Right hindlimb (tissue), 1 donor: ENCODE measurements at places on chromosomes 4 and X.
A peak's percentile ranks its signal among the peaks of the same experiment; 100 is the strongest.

DNA sequence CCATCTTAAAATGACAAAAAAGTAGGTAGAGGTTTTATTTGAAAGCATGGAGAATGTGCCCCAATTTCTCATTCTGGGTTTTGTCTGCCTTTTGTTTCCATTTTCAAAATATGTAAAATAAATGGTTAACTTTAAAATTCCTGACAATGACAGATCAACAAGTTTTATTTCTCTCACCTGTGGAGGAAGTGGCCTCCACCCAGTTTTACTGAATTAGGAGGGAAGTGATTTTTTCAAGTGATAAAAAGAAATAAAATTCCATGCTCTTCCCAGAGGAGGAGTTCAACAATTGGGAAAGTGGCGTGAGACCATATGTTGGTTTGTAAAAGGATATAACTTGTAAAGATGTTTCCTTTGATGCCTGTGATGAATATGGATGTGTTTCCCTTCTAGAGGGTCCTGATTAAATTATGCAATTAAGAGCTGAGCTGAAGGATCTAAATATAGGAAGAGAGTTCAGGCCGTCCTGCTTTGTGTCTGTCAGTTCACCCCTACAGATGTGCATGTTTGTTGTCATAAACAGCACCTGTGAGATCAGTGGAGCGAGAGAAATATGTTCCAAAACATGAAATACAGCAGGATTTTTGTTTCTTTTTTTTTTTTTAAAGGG is 19.5 kb downstream of the SMAD1 start:
- no peak for DNase-seq

GRCh38 chr4:138078253-138078652 is 163.9 kb downstream of the SLC7A11 start:
- DNase-seq = no peak

DNA sequence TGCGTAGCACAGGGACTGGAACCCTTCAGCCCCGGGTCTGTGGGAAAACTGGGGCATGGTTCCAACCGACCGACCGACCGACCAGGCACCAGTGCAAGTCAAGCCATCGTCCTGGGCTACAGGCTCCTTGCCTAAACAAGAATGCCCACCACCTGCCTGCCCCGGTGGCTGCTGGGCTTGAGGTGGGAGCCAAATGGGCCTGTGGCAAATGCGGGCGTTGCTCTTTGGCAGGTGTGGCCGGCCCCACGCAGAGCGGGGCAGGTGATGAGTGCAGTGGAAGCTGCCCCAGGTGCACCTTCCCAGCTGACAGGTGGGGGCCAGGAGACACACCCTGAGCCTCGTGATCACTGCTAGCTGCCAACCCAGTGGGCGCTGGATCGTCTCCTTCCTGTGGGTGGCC is 77.9 kb downstream of the MTMR1 start:
- DNase-seq = no peak

- DNase-seq = no peak
Observed at GRCh38 chrX:2521927-2522386, 21.2 kb upstream of the DHRSX start.

DNA sequence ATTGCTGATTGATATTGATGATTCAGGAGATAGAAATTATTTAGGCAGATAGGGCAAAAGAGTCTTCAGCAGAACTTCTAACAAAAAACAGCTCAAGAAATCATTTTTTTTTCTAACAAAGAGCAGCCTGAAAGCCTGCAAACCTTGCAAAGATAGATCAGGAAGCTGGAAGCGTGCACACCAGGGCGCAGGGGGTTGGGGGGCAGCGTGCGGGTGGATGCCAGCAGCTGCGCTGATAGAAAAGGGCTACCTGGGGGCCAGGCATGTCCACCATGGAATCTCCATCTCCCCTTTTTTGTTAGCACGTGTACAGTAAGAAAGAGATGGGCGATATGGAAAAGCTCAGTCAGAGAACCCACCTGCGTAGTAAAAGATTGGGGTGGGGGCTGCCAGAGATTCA is 1.7 kb upstream of the CCDC110 start:
- no peak for DNase-seq

DNA sequence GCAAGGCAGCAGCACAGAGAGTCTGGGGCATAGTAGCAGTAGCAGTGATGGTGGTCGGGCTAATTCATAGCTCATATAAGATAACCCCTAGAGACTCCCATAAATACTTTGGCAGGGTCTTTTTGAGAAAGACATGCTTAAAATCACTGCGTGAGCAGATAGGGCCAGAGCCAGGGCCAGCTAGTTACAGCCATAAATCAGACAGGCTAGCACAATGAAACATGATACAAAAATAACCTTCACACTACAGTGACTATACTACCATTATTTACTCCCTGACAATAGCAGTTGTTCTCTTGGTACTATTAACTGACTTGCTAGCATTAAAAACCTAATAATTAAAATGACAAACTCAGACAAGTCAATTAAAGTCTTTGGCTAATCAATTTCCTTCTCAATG is 295.9 kb downstream of the SMARCA1 start:
- DNase-seq = no peak

DNA sequence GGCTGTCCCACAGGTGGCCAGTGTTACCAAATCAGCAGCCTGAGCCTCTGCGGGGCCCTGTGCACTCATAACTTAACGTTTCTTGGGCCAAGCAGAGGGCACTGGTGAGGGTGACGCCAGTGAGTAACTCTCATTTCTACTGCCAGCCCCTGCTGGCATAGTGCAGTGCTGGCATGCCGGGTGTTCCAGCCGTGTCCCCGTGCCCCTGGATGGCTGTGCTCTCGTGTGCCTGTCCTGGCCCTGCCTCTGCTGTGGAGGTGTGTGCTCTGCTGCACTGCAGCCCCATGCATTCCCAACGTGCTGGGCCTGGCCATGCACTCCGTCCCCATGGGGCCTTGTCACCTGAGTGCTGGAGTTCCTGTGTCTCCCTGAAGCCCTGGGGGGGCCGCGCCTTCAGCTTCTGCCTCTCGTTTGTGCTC is 14.7 kb downstream of the TBC1D14 start:
- DNase-seq = no peak

GRCh38 chr4:57042711-57043169 is 64.0 kb downstream of the POLR2B start:
- peak; percentile 68 for DNase-seq

DNA sequence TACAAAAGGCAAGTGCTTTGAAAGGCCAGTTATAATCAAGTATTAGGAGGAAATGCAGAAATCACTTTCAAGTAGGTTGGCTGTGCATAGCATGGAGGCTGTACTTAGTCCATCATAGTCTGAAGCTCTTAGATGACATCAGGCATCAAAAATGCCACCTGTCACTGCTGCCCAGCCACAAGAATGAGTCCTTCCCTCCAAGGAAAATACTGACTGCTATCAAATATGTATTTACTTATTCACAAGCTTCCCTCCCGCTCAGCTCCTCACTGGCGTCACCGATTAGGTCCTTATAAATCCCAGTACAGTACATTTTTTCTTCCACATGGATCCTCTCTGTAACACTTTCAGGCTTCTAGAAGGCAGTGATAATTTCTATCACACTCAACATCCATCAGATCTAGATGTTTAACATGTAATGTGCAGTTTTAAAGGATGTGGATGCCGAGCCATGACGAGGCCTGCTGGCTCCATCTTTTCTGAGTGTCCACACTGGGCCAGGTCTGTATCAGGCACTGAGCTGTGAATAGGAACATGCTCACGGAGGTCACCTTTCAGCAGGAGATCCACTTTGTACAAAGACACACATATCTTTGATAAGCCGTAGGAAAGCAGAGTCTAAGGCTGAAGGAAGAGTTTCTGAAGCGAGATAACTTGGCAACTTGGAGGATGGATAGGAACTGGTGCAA is 121.9 kb downstream of the PALLD start:
- DNase-seq = no peak

DNA sequence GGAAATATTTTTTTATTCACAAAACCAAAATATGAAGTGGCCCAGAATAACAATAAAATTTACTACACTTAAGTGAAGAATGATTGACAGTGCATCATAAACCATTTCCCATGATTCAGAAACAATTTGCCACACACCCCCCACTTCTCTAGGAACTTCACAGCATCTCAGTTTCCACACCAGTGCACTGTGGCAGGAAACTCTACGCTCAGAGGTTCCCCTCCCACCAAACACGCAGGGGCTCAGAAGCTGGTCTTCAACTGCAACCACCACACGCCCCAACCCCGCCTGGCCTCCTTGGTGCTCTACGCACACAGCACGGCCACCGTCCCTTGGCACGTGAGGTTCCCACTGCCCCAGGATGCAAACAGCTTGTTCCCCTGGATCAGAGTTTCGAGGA is 63.7 kb downstream of the ZFYVE28 start:
- DNase-seq = peak; percentile 11

DNA sequence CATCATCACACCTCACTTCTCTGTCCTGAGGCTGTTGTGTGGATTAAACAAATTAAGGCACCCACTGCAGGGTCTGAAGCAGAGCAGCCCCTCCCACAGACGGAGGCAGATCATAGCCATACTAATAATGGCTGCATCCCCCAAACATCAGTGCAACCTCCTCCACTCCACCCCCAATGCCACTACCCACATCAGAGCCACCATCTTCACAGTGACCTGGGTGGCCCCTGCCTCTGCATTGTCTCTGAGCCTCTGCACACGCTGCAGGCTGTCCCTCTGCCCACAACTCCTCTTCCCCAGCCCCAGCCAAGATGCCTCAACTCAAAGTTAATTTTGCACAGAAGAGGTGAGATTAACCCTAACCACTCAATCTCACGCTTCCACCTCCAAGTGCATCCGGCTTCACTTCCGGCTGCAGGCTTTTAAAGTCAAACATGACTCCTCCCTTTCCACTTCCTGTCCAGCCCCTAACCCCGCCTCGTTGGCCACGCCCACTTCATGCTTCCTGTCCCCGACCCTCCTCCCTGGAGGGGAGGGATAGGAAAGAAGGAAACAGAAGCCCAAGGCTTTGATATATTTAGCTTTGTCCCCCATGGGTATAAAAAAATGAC is 22.7 kb downstream of the JAKMIP1 start:
- DNase-seq = no peak

DNA sequence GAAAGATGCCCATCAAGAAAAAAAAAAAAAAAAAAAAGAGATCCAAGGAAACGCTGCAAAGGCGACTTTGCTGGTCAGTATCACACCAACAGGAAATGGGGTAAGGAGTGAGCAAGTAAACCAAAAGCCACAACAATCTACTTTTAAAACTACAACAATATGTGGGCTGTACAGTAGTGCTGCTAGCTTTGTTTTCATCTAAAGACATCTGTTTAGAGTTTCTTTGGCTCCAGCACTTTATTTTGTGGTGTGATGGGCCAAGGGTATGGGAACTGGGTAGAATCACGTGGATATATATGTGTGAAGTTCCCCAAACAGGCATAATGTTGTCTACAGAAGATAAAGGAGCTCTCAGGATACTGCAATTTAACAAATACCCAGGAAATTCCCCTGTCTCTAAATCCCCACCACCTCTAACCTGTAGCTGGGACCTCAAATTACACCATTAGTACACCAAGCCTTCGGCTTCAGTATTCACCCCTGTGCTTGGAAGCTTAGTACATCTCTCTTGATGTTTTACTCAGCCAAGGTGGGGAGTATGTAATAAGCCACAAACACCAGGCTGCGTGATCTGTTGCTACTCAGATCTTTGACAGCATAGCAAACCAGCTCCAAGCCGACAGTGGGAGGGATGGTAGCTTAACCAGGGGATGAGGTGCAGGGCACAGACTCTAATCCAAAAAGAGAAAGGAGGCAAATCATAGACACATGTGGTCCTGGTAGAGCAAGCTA is 207.9 kb downstream of the HS6ST2 start:
- DNase-seq = no peak

GRCh38 chrX:129784371-129784770 is 4.6 kb downstream of the SASH3 start:
- no peak for DNase-seq

GRCh38 chr4:149055624-149056023 is 613.4 kb upstream of the NR3C2 start:
- peak; percentile 32 for DNase-seq

- DNase-seq = peak; percentile 48
Observed at GRCh38 chrX:40945361-40945713, 139.9 kb upstream of the USP9X start.
